ENCODE measurements at places on chromosomes 16 and 17.
A peak's percentile ranks its signal among the peaks of the same experiment; 100 is the strongest.

- DNase-seq: no peak
Measured at GRCh38 chr16:15907863-15908478, 19.6 kb upstream of the CEP20 start.

GRCh38 chr16:17370223-17370707 is 100.5 kb downstream of the XYLT1 start:
- DNase-seq: peak; percentile 4

- peak; percentile 18 for DNase-seq
Measured at GRCh38 chr17:27630607-27631410, at the start of gene LGALS9. Gene LGALS9, plus strand, starts transcription at chr17:27631188. Its CDS starts 78 bp downstream, at chr17:27631266.

DNA sequence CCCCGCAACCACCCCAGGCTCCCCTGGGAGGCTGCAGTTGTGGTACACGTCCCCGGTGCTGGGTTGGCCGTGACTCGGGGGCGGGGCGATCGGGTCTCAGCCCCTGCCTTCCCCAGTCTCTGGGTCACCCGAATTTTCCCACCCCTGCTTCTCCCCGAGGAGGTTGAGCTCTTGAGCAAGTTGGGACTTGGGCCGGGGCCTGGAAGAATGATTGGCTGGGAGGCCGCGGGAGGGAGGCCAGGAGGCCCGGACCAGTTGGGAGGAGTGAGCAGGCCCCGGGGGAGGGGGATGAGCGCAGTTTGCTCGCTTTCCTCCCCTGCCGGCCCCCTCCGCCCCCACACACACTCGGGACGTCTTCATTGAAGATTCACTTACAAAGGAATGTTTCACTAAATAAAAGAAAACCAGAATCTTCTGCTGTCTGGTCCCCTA is 4.5 kb upstream of the HEXIM1 start:
- DNase-seq: peak; percentile 27

DNA sequence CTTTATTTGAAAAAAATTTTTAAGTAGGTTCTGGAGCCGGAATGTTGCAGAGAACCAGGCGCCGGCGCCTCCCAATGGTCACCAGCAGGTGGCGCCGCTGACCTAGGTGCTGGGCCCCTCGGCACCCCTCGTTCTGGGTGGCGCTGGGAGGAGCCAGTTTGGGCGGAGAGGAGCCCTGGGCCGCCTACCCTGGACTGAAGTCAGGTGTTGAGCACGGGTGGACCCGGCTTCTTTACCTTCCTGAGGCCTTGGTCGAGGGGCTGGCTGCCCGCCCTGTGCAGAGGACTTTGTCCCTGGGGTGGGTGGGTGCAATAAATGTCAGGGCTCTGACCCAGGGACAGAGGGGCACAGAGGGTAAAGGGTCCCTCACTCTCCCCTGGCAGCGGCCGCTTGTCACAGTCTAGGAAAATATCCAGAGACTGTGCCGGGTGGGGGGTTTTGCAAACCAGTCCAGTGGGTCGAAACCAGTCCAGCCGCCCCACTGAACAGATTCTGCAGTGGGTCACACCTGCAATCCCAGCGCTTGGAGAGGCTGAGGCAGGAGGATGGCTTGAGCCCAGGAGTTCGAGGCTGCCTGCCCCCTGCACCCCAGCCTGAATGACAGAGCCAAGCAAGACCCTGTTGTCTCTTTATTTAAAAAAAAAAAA is 30.1 kb upstream of the TNFRSF13B start:
- peak; percentile 74 for DNase-seq

GRCh38 chr17:9931144-9931741 is 26.2 kb upstream of the RCVRN start:
- DNase-seq: no peak

- DNase-seq: no peak
Measured at GRCh38 chr16:80931801-80932707, 74.6 kb downstream of the CMC2 start.

- no peak for DNase-seq
Measured at GRCh38 chr17:1089915-1090314, 89.9 kb downstream of the ABR start.

DNA sequence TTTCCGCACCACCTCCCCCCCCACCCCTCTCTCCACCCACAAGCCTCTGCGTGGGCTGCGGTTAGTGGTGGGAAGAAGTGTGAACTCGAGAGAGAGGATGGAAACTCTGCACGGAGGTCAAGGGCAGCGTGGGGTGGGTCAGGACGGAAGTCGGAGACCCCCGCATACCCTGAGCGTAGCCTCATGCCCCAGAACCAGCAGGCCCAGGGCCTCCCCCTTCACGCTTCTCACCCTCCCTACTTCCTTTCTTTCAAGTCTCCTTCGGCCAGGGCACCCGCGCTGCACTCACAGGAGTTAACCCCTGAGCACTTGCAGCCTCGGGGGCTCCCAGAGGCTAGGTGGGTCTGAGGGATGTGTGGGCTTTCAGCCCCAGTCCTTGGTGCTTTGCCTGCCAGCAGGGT is 9.2 kb downstream of the TBKBP1 start:
- peak; percentile 68 for DNase-seq

DNA sequence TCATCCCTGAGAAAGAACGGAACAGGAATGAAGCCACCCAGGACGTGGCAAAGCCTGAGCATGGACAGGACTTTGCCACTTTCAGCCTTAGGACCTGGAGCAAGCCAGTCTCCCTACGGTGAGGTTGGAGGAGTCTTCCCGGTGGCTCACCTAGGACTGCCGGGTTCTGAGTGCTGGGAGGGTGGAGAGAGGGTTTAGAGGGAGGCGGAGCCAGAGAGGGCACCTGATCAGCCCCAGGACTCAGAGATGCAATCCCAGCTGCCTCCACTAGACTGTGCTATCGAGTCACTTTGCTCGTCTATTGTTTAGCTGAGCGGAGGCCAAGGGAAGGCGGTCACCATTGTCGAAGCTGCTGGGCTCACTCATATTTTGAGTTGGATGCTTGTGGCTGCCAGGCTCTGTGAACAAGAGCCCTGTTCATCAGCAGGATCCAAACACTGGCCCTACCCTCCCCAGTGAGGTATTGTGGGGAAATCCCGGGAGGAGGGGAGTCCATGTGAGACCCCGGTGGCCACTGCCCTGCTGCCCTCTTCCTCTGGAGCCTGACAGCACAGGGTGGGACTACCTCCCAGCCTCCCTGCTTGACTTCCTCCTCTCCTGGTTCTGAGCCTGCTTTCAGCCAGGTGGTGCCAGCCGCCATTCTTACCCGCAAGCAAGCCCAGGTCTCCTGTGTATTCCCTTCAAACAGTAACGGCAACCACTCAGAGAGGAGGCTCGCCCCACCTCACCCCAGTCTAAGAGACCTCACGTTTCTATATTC is 7.0 kb downstream of the KRT14 start:
- DNase-seq: peak; percentile 16

DNA sequence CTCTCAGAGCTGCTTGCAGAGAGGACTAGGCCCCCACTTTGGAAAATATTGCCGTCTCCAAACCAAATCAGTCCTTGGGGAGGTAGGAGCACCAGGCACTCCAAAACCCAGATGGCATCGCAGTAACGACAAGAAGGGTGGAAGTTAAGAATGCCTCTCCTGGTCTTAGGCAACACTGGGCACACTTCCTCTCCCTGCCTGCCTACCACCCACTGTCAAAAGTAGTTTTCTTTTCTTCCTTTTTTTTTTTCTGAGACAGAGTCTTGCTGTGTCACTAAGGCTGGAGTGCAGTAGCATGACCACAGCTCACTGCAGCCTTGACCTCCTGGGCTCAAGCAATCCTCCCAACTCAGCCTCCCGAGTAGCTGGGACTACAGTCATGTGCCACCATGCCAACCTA is 47.2 kb downstream of the SRL start:
- no peak for DNase-seq

DNA sequence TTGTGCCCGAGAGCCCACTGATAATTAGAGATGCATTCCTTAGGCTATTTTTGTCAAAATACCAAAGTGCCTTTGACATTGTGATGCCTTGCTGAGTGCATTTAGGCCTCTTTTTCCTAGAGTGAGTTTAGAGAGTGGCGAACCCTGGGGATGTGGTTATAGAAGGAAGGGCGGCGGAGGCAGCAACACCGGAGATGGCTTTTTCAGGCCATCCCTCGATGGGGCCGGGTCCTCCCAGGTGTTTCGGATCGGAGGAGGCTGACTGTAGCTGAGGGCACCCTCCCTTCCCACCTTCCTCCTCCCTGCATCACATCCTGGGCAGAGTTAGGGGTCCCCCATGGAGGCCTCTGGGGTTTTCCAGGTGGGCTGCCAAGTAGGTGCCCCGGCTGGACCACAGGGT is 6.6 kb upstream of the SNAI3 start:
- no peak for DNase-seq
